GOT3 (cell line): ENCODE measurements at places on chromosomes 3 and 15.

DNA sequence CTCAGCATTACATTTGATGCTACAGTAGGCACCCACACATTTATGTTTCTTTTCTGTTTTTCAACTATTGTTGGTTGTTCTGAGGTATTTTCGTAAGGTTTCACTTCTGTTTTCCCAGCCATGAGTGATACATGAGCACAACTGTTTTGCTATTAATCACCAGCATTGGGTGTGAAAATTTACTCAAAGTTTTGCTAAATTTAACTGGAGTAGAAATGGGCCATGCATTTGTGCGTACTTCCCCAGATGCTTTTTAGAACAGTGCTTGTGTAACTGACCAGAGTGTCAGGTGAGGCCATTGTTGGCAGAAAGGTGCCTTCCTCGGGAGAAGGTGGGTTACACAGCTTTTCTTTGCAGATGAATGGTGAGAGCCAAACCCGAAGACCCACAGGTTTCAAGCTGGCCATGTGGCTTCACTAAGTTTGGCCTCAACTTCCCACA, 70.4 kb downstream of the ST6GAL1 start:
- DNase-seq, result no peak

GRCh38 chr3:134992586-134992985, 197.5 kb downstream of the EPHB1 start:
- DNase-seq, result no peak

- no peak for DNase-seq
These were observed 57.7 kb upstream of the TMEM115 start for GRCh38 chr3:50416736-50417636.

GRCh38 chr15:64314456-64314855, 41.5 kb downstream of the CSNK1G1 start:
- no peak for DNase-seq

- DNase-seq, result no peak
These were observed 5.2 kb downstream of the OPA1 start for GRCh38 chr3:193598202-193598601.

GRCh38 chr15:86872782-86873181, 793.1 kb downstream of the AGBL1 start:
- DNase-seq, result no peak

GRCh38 chr15:50330921-50331320, 24.1 kb downstream of the GABPB1 start:
- no peak for DNase-seq

DNA sequence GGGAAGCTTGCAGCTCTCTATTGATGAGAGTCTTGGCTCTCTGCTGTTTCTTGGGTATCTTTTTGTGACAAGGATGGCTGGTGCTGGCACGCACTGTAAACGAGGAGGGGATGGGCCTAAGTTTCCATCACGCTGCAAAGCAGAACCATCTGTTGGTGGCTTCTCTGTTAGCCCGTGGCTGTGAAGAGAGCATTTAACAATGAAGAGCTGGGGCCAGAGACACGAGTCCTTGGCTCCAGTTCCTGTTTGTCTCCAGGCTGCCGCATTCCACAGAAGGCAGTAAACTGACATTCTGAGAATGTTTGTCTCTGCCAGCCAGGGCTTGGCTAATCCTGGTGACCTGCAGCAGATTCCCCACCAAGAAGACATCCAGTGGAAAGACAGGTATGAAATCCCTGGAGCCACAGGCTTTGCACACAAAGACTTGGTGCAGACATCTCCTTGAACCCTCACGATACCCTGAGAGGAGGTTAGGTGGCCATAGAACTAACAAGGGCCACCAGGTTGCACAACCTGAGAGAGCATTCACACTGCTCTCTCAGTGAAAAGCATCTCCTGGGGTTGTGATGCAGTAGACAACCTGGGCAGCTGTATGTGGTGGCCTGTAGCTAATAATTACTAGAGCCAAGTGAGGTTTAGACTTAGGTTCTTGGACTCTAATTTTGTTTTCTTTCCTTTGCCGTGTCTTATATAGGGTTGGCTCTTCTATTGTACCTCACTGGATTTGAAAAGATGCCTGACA, 130.9 kb downstream of the ASB7 start:
- DNase-seq, result no peak

- no peak for DNase-seq
These were observed 58.1 kb downstream of the DCBLD2 start for GRCh38 chr3:98843266-98843959.

GRCh38 chr15:63338170-63338569, 43.5 kb downstream of the CA12 start:
- no peak for DNase-seq

DNA sequence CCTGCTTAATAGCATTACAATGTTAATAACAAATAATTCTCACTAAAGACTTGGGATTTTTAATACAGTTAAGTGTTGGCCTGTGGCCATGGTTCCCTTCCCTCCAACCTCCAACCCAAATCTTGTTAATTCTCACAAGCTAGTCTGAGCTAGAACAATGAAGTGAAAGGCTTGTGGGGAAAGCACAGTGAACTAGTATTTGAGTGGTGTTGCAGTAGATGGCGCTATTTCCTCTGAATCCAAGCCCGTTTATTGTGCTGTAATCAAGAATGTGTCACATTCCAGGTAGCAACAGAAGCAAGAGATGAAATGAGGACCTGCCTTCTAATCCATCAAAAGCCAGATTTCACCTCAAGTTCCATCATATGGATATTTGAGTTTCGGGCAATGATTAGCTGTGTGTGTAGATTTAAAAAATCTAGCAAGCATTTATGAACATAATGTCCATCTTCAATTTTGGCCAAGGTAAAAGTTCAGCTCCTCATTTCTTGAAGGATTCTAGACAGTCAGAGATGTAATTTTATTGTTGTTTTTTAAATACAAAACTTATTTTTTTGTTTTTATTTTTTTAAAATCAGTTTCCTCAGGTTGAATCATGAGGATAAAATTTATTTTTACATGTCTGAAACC, 160.7 kb downstream of the SQOR start:
- no peak for DNase-seq

DNA sequence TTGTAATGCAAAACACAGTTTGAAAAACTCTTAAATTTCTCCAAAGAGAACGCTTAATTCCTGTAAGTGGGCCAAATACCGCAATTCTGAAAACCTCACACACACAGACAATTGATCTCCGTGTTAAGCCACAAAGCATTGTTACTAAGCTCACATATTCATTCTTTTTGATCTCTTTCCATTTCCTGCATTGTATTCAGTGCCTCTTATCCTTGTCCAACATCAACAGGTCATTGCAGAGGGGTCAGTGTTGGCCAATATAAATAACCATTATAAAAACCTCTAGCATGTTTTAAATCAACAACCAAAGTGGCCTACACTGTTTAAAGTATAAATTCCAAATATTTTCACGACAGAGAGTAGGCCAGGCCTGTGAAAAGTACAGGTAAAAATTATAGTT, 171.1 kb downstream of the PDZRN3 start:
- DNase-seq, result no peak

- no peak for DNase-seq
These were observed 317.6 kb downstream of the CHL1 start for GRCh38 chr3:514192-514591.
